C1 segment of cervical spinal cord (tissue), 14 donors: ENCODE measurements at places on chromosomes 3 and 15.

DNA sequence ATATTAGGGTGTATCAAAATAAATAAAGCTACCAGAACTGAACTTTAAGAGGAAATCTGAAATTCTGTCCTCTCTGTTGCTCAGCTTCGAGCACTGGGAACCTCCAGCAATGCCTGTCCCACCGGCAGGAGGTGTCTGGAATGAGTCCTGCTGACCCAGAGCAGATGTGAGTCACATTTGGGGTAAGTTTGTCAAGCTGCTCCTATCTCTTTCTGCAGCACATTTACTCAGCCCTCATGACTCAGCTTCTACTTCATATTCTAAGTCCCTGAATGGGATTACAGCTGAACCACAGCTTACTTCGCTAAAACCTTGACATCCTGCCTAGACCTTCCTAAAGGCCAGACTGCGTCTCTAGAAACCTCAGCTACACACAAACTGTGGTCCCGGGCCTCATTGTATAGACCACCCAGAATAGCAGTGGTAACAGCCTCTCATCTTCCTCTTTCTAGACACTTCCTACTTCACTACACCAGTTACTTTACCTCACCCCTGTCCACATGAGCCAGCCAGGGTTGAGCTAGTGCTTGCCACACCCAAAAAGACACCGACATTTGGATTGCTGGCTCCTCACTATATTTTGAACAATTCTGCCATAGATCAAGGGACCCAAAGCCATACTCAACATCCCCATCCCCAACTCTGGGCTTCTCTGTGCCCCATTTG lies 109.6 kb upstream of the TMCO5A start:
- DNase-seq = no peak

DNA sequence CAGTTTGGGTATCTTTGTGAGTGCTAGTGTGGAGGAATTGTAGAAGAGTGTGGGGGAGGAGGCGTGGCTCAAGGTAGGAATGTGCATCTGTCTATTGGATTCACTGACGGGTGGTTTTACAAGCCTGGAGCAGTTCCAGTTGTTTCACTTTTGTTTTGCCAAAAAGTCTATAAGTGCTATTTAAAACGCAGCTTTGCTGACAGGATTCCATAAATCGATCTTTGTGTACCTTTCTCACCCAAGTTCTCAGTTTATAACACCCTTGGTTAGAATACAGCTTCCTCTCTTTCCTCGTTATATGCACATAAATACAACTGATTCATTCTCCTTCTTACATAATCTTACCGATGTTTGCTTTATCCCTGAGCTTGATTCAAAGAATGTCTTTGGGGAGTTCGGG lies 123.2 kb upstream of the UBE2E2 start:
- DNase-seq = no peak

DNA sequence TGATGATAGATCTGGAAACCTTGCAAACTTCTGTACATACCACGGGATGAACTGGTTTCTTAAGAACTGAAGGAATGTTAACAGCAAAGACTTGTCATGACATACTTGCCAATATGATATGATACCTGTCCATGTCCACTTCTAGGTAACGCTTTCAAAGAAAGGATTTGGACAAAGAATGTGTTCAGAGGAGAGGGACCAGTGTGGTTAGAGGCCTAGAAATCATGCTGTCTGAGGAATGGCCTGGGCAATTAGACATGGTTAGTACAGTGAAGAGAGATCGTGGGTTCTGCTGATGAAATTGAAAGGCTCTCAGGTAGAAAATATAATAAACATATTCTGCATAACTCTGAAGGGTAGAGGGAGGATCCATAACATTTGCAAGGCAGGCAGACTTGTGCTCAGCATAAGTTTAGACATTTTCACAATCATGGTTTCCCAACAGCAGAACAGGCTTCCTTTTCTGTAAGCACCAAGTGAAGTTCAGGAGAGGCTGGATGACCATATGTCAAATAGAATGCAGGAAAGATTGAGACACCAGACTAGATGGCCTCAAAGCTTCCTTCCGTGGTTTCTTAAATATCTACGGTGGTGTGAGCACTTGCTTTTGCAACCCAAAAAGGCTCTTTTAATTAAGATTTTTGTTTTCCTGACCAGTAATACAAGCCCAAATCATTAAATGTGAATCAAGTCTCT lies 39.9 kb downstream of the TGFBR2 start:
- no peak for DNase-seq

- DNase-seq = no peak
Observed at GRCh38 chr15:40357246-40357645, 773 bp upstream of the DISP2 start.

- no peak for DNase-seq
Observed at GRCh38 chr3:99111235-99111634, 209.7 kb upstream of the DCBLD2 start.
